ENCODE measurements at places on chromosomes 13 and 19.

- DNase-seq: no peak
Observed at GRCh38 chr19:791007-791566, 6.2 kb upstream of the PTBP1 start.

DNA sequence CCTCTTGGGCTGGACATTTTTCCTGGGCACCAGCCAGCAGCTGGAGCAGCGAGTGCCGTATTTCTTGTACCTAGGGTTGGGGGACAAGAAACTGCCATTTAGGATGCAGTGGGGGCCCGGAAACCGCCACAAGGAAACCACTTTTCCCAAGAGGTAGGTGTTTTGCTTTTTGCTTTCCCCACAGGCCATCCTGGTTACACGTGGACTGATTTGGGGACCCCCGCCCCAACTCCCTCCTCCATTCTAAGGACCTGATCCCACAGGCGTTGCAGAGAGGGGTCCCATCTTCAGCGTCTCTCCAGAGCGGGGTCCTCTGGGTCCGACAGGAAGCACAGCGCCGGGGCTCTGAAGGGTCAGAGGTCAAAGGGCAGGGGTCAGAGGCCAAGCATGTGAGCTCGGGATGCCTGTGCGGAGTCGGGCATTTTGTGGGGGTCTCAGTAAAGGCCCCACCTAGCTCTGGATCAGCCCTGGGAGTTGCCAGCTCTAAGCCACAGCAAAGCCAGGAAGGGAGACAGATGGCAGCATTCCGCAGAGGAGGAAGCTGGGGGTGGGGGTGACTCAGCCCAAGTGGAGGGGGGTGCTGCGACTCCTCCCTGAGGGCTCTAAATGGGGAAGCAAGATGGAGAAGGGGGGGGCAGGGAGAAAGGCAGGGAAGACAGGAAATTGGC lies 4.3 kb downstream of the ZGLP1 start:
- no peak for DNase-seq

GRCh38 chr13:93249364-93250306 lies 23.0 kb downstream of the GPC6 start:
- no peak for DNase-seq

GRCh38 chr19:43395561-43395960 lies 19.1 kb upstream of the TEX101 start:
- DNase-seq: no peak

GRCh38 chr13:29674532-29674931 lies 79.0 kb upstream of the SLC7A1 start:
- no peak for DNase-seq

GRCh38 chr13:86684402-86684801 lies 885.2 kb upstream of the SLITRK6 start:
- no peak for DNase-seq

DNA sequence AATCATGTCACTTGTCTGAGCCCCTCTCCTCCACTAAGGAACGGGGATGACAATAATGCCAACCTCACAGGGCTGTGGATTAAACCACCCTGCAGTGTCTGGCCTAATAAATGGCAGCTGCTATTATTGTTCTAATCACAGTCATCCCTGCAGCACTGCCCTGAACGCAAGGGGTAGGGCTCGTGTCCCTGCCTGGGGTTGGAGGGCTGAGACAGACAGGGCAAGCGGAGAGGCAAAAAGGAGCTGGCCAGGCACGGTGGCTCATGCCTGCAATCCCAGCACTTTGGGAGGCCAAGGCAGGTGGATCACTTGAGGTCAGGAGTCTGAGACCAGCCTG lies 10.2 kb upstream of the KPTN start:
- DNase-seq: no peak
